ENCODE measurements at places on chromosomes 1 and 21. TPM values are rescaled to one million over a fixed set of nuclear protein-coding genes. Genes with fewer than 3 reads are reported as not detected.

AMY1B gene
- total RNA-seq, result not detected

GRCh38 chr1:44778705-44779576 is 3.6 kb downstream of the RPS8 start:
- no peak for ATAC-seq

TPRG1L gene
- total RNA-seq, result 40.3 TPM

RGS4 gene
- 0.16 TPM for total RNA-seq

DNA sequence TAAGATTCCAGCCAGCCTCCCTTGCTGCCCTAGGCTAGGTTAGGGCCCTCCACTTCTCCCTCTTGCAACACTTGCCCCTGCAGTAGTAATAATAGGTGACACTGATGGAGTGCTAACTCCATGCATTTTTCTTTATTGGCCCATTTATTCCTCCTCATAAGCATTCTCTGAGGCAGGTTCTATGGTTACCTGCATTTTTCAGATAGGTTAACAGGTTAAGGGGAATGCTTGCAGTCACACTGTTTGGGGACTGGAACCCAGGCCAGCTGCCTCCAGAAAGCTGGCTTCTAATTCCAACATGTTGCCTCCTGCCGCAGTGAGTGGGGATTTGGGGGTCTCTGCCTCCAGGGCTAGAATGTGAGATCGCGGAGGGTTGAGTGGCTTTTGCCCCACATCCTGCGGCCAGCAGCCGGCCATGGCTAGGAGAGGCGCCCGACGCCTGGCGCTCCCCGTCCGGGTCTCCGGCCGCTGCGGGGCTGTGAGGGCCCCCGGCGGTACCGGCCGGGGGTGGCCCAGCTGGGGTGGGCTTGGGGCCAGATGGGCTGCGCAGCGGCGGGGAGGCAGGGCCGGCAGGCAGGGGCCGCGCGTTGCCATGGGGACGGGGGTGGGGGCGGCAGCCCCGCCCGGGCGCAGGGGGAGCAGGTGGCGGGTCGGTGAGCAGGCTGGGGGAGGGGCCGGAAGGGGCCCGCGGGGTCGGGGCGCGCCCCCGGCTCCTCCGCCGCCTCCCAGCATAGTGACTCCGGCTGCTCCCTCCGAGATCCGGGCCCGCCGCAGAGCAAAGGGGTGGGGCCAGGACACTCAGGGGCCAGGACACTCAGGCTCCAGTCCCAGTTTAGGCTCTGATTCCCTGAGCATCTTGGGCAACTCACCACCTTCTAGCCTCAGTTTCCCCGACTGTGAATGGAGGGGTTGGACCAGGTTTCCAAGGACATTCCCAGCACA is 68.4 kb upstream of the SSBP3 start:
- ATAC-seq, result peak; percentile 12

DNA sequence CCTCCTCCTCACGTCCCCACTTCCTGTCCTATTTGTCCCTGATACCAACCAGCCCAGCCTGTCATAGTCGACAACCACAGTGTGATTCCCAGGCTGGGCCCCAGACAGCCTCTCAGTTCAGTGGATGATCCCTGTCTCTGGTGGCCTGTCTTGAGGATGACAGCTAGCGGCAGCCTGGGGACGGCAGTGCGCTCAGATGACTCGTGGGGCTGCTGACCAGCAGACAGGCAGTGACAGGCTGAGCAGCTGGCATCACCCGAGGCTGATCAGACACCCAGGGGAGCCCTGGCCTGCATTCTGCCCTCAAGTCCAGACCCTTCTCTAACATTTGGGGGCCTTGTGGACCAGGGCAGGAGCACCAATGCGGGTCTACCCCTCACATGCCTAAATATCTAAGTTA is 21.0 kb downstream of the NKAIN1 start:
- ATAC-seq, result no peak

DNA sequence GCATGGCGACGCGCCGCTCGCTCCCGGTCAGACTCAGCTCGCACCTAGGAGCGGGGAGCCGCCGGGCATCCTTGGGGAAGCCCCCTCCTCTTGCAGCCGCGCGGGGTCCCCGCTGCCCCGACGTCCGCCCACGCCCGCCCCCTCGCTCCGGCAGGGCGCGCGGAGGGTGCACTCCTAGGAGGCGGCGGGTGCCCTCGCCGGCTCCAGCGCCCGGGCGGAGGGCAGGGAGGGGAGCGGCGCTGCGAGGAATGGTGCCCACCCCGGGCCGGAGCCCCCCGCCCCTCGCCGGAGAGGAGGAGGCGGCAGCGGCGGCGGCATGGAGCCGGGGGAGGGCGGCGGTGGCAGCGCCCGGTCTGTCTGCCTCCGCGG is 488 bp downstream of the FAM78B start:
- peak; percentile 6 for ATAC-seq

DNA sequence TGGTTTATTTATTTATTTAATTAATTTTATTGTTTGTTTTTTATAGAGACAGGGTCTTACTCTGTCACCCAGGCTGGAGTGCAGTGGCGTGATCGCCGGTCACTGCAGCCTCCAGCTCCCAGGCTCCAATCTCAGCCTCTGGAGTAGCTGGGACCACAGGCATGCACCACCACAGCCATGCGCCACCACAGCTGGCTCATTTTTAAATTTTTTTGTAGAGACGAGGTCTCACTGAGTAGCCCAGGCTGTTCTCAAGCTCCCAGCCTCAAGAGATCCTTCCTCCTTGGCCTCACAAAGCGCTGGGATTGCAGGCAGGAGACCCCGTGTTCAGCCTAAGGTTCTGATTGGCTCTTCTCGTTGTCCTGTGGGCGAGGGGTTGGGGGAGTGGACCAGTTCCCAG is 22.1 kb downstream of the UMODL1 start:
- ATAC-seq, result no peak

DNA sequence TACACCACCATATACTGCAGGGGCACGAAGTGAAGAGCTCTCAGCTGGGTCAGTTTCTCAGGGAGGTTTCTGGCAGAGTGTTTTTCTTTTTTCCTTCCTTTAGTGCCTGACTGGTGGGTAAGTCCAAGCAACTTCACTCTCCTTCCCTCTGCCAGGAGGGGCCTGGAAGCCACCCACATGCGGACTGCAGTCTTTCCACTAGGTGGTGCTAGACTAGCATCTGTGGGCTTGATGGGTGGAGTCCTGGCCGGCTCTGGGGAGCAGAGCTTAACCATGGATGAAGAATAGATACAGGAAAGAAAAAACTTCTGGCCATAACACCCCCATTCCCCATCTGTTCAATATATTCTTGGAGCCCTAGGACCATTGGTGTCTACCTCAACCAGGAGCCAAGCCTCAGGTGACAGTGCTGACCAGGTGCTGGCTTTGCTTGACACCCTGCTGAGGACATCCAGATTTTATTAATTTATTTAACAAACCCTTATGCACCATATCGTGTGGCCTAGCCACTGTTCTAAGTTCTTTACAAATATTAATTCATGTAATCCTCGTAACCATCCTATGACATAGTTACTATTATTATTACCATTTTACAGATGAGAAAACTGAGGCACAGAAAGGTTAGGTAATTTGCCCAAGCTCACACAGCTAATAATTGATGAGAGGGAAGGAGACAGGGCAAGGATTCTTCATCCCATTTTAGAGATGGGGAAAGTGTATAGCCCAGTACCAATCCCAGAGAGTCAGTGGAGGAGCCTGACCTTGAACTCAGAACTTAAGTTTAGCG is 126.7 kb upstream of the CSF3R start:
- peak; percentile 74 for ATAC-seq

NCDN gene
- 10.6 TPM for total RNA-seq

ADPRS gene
- 27.4 TPM for total RNA-seq

DNA sequence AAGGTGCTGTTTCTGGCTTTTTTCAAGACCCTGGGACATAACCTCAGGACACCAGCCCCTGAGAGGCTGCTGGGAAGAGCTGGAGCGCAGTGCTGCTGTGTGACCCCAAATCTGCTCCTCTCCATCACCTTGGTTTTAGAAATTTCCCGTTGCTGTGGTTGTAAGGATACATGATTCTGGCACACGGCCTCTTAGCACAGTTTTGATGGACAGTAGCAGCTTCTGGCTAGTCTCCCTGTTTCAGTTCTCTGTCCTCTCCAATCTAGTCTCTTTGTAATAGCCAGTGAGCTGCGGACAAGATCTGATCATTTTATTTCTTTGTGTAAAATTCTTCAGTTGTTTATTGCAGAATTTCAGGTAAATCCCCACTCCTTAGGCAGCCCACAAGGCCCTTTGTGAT is 3.1 kb downstream of the CLIC6 start:
- ATAC-seq, result no peak

- ATAC-seq, result no peak
Measured at GRCh38 chr1:69513601-69514000, 54.1 kb upstream of the LRRC7 start.

DNA sequence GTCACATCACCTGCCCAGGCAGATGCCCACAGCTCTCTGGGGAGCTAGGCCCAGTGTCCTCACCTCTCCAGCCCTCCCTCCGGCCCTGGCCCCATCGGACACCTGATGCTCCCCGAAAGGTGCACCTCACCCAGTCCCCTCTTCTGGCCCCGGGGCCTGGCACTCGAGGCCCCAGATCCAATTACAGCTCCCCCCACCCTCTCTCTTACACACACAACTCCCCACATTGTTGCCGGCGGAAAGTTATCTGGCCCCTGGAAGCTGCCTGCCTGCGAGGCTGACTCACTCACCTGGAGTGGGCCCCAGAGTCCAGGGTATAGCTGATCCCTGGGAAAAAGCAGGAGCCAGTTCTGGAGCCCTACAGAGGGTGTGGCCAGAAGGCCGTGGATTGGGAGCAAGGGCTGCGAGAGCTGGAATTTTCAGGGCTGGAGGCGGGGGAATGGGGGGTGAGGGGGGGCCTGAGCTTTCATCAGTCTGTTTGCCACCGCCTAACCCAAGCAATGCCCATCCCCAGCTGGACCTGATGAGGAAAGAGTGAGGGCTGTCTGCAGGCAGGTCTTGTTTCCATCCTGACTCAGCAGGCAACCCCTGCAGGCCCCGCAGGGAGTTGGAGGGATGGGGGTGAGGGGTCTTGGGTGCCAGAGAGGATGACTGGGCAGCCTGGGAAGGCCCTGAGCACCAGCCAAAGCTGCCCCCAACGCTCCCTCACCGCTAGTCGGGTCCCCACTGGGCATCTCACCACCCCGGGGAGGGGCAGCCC is 948 bp downstream of the FBXO2 start:
- ATAC-seq, result no peak

AKR7A2 gene
- 50.2 TPM for total RNA-seq

DNA sequence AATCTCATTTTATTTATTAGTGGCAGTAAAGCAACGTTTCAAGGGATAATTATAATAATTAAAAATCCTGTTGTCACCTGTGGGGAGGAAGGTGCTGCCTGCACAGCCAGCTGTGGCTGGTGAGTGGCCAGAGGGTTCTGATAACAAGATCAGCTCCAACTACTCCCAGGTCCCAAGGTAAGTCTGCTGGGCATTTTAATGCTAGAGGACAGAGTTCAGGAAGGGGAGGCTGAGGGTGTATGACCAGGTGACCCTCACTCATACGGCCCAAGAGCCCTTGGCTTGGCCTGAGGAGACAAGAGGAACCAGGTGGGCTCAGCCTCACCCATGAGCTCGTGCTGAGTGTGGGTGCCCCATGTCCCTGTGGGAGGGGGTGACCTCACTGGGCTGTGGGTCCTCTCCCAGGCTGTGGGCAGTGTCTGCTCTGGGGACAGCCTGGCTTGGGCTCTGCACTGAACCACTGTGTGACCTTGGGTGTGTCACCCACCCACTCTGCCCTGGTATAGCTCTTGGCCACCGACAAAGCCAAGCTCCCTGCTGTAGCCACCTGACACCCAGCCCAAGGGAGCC is 223.8 kb downstream of the PTPRU start:
- no peak for ATAC-seq

- ATAC-seq, result no peak
Measured at GRCh38 chr1:115165776-115166175, 76.5 kb upstream of the TSPAN2 start.

GRCh38 chr1:77756052-77756754 is 3.4 kb downstream of the USP33 start:
- no peak for ATAC-seq
